ENCODE measurements at places on chromosomes 11 and 22.
A peak's percentile ranks its signal among the peaks of the same experiment; 100 is the strongest.

DNA sequence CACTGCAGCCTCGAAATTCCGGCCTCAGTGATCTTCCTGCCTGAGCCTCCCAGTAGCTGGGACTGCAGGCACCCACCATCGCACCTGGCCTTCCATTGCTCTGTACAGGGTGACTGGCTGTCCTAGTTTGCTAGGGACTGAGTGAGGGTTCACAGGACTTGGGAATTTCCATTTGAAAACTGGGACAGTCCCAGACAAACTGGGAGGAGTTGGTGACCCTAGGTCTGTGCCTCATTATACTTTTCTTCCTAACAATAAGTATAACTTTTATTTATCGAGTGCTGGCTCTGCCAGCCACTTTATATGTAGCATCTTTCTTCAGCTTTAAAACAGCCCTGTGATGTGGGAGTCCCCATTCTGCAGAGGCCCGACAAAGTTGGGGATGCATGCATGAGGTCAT lies 25.5 kb downstream of the TCP11L1 start:
- DNase-seq = no peak

- no peak for DNase-seq
These were observed 32.9 kb downstream of the IFT27 start for GRCh38 chr22:36743011-36743410.

DNA sequence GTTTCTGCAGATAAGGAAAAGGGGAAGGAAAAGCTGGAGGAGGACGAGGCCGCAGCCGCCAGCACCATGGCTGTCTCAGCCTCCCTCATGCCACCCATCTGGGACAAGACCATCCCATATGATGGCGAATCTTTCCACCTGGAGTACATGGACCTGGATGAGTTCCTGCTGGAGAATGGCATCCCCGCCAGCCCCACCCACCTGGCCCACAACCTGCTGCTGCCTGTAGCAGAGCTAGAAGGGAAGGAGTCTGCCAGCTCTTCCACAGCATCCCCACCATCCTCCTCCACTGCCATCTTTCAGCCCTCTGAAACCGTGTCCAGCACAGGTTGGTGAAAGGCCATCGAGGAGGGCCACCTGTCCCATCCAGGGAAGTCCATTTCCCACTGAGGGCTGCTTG lies 5.6 kb downstream of the TEF start:
- no peak for DNase-seq

DNA sequence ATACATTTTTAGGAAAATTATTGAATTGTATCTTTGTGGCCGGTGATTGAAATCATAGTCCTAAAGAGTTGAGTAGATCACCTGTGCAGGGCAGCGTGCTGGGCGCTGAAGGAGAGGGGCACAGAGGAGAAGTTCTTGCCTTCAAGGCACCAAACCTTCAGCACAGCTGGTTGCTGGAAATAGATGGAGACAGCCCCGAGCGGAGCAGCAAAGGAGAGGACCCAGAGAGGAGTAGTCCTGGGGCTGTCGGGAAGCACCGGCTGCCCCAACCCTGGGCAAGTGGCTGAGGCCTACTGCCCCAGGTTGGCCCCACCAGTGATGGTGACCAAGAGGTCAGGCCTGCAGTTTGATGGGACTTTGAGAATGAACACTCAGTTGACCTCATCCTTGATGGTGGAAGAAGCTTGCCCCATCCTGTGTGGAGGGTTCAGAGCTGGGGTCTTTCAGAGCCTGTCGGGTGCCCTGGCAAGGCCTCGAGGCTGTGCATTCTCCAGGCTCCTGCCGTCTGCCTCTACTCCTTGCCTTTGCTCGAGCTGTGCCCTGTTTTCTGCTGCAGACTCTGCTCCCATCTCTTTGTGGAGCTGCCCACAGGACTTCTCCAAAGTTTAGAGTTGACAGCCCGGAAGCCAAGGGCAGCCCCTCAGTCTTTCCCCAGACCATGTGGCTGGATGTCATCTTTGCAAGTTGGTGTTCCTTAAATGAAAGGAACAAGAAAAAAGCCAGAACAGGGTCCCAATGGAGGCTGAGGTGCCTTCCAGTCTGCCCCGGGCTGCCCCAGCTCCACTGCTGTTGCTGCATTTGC lies 285.1 kb downstream of the TBC1D22A start:
- DNase-seq = no peak

- DNase-seq = no peak
These were observed 415.8 kb downstream of the DYNC2H1 start for GRCh38 chr11:103525069-103525468.

DNA sequence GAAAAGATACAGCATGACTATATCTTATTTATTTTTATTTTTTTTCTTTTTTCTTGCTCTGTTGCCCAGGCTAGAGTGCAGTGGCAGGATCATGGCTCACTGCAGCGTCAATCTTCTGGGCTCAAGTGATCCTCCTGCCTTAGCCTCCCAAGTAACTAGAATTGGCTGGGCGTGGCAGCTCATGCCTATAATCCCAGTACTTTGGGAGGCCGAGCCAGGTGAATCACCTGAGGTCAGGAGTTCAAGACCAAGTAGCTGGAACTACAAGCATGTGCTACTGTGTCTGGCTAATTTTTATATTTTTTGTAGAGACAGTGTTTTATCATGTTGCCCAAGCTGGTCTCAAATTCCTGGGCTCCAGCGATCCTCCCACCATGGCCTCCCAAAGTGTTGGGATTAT lies 28.3 kb upstream of the CCDC134 start:
- DNase-seq = no peak

- DNase-seq = no peak
These were observed 24.7 kb downstream of the IGLL5 start for GRCh38 chr22:22912135-22912987.

GRCh38 chr11:16790486-16791190 lies 52.2 kb downstream of the C11orf58 start:
- no peak for DNase-seq

- DNase-seq = no peak
These were observed 16.4 kb upstream of the OR6X1 start for GRCh38 chr11:123770712-123771111.

DNA sequence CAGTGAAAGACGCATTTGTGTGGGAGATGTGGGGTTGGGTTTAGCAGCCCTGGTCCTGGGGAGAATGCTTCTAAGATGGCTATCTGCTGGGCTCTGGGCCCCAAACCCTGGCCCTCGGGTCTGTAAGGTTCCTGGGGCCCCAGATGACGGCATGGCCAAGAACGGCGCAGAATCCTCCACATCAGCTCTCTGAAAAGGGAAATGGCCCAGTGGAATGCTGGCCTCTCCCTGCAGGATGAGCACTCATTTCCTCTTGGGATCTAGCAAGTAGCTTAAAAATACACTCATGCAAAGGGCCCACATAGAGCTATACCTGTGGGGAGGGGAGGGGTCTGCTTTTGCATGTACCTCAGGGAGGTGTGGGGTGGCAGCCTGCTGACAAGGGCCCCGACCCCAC lies 37.5 kb upstream of the LINC01488 start:
- no peak for DNase-seq

DNA sequence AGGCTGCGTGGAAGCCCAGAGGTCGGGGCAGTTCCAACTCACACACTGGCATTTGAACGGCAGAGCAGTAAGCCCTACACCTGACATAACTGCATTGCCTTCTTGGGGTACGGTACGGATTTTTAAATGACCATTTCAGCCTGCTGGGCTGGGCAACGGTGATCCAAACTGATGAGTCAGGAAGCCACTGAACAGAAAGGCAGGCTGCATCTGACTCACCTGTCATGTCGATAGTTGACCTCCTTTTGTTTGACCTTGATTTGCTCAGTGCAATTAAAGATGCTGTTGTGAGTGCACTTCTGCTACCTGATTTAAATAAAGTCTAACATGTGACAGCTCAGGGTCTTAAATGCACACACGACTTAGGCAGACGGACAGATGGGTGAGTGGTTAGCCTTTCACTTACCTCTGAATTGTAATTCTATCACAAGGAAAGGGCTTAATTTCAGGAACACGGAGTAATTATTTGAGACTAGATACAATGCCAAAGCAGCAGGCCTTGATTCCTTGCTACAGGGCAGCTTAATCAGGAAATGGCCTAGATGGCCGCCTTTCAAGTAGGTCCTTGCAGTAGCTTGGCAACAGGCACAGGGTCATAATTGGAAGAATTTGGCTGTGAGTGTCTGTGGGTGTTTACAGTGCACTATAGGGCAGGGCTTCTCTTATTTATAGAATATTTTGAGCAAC lies 52.2 kb downstream of the BMAL1 start:
- peak; percentile 70 for DNase-seq

DNA sequence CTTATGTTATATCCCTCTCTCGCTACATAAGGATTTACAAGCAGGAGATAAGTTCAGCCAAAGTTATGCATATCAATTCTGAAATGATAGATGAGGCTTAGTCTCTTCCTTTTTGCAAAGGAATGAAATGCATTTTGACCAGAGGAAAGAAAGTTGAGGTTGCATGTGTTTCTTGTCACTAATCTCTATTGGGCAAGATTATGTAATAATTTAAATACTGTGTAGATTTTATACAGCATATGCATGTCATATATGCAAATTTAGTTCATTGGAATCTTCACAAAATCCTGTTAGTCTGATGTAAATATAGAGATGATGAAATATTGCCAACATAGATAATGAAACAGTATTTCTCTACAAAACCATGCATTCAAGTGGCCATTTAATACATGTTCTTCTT lies 858.7 kb upstream of the RAG2 start:
- no peak for DNase-seq

GRCh38 chr22:20159076-20159475 lies 8.2 kb upstream of the CCDC188 start:
- no peak for DNase-seq

GRCh38 chr11:14644226-14645014 lies 816 bp downstream of the PDE3B start:
- peak; percentile 42 for DNase-seq

DNA sequence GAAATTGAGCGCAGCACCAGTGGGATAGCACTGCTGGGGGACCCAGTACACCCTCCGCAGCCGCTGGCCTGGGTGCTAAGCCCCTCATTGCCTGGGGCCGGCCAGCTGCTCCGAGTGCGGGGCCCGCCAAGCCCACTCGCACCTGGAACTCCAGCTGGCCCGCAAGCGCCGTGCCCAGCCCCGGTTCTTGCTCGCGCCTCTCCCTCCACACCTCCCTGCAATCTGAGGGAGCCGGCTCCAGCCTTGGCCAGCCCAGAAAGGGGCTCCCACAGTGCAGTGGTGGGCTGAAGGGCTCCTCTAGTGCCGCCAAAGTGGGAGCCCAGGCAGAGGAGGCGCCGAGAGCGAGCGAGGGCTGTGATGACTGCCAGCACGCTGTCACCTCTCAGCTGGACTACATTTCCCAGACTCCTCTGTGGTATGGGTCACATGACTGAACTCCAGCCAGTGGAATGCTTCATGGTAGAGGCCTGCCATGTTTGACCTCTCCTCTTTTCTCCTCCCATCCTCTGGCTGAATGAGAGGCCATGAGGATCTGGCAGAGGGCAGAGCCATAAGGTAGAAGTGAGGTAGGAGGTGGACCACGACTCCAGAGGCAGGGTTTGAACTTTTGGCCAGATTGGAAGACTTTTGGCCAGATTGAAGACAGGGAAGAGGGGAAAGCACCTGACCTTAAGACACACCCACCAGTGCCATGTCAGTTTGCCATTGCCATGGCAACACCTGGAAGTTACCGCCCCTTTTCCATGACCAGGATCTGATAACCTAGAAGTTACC lies 6.2 kb downstream of the MRGPRD start:
- DNase-seq = no peak

DNA sequence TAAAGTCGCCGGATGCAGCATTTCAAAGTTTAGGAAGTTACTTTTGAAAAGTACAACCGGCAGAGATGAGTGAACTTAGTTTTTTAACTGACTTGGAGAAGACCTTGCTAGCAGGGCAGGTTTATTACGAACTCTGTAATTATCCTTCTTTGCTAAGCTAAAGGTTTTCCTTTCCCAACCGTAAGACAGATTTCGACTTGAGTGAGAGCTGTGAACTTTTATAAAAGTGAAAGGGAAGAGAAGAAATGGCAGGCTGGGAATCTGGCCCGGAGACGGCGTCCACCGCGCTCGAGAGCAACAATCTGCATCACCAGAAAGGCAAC lies 659 bp upstream of the TEAD1 start:
- no peak for DNase-seq

- DNase-seq = no peak
These were observed 49.4 kb downstream of the MN1 start for GRCh38 chr22:27752141-27752540.

DNA sequence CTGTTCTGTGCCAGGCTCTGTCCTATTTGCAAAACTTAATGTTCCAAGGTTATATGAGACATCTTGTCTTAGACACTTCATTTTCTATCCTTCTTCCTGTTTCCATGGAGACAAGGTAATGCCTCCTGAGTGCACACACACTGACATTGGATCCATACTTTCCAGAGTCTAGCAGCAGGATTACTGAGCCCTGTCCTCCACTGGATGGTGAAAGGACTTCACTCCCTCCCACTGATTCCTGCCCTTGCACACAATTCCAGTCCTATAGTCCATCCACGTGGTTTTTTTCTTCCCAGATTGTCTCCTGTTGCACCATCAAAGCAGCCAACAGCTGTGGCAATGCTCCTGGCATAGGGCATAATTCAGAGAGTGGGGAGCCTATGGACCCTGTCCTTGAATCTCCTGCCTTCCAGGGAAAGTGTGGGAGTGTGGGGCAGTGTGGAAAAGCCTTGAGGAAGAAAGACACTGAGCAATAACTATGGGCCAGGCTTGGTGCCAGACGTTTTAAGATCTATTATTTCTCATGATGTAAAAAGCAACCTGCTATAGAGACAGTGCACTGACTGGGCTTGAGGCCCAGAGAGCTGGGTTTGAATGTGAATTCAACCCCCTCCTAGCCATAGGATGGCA lies 31.3 kb downstream of the SERPINH1 start:
- DNase-seq = peak; percentile 63

GRCh38 chr22:48321986-48322545 lies 1505.6 kb downstream of the BRD1 start:
- no peak for DNase-seq

- DNase-seq = no peak
These were observed 48.5 kb downstream of the CSNK2A3 start for GRCh38 chr11:11304550-11304949.

DNA sequence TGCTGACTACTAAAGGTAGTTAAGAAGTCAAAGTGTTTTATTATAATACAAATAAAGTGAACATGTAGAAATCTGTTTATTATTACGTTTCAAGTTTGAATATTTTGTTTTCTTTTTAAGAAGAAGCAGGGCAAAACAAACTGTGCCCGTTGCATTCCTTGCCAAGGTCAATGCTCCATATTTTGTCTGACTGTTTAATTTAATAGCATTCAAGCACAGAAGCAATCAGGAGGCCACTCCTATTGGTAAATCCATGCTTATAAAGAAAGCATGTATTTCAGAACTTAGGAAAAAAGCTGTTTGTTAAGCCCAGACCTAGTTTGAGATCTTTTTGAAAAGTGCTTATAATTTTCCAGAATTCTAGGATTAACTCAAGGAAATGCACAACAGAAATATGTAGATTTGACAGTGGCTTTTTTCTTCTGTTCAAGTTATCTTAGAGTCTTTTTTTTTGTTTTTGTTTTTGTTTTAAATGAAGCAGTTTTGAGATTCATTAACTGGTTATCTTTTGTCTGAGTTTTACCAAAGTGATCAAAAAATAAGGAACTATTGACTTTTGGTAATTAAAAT lies 51.7 kb downstream of the ARHGAP42 start:
- DNase-seq = no peak

All from NCI-H187 (cell line).